ENCODE measurements at places on chromosomes 7 and 10. TPM values are rescaled to one million over a fixed set of nuclear protein-coding genes. Genes with fewer than 3 reads are reported as not detected.

Gene CALML5
- total RNA-seq = not detected

Gene HEPACAM2
- total RNA-seq = not detected

Gene FAM237B
- not detected for total RNA-seq

DNA sequence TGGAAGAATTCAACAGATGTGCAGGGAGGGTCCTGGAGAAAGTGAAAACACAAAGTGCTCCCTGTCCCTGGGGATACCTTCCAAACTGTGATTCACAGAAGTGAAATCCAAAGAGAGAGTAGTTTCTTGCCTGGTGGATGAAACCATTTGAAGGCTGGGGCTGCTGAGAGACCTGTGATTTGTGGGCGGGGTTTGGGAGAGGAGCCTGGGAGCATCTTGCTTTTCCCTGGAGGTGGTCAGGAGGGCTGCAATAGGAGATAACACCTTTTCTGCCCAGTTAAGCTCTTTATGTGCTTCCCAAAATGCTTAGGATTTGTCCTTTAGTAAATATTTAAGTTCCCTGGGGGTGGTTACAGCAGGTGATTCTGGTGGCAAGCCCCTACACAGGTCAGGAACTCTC is 105.3 kb upstream of the TPK1 start:
- no peak overlapping the region for H3K27ac ChIP-seq
- H3K27me3 ChIP-seq = no peaks in the 10 kb centered on the region
- H3K4me1 ChIP-seq = no peaks in the 10 kb centered on the region
- no peak overlapping the region for H3K4me3 ChIP-seq
- DNase-seq = no peak
- H3K36me3 ChIP-seq = no peaks in the 10 kb centered on the region

DNA sequence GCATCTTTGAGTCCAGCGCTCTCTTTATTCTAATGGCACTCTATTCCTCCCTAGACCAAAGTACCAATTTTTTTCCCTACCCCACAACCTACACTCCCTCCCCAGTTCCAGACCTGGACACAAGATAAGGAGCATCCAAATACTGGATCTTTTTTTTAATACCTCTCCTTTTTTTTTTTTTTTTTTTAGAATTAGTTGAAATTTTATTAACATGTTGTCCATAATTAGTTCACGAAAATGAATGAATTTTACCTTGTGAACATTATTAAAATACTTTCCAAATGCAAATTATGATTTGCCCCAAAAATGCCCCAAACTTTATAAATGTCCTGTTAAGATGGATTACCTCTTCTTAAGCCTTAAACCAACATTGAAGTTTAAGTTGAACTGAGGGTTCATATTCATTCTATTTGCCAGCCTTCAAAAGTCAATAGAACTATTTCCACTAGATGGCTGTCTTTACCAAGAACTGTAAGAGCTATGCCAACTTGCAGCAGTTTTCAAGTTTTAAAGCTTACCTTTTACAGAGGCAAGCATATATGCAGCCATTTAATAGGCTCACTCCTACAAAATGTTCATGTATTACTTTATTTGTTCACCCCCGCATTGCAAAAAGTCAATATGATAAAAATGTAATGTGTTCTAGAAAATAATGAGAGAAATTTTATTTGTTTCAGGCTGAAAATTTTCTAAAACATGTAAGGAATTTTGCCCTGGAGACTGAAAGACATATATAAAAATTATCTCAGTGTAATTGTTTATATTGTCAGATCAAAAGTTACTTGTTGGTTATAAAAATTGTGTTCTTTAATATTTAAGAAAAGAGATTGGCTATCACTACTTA is 39.7 kb upstream of the TNKS2 start:
- no peaks in the 10 kb centered on the region for H3K4me1 ChIP-seq
- no peaks in the 10 kb centered on the region for H3K36me3 ChIP-seq
- no peak for DNase-seq

DNA sequence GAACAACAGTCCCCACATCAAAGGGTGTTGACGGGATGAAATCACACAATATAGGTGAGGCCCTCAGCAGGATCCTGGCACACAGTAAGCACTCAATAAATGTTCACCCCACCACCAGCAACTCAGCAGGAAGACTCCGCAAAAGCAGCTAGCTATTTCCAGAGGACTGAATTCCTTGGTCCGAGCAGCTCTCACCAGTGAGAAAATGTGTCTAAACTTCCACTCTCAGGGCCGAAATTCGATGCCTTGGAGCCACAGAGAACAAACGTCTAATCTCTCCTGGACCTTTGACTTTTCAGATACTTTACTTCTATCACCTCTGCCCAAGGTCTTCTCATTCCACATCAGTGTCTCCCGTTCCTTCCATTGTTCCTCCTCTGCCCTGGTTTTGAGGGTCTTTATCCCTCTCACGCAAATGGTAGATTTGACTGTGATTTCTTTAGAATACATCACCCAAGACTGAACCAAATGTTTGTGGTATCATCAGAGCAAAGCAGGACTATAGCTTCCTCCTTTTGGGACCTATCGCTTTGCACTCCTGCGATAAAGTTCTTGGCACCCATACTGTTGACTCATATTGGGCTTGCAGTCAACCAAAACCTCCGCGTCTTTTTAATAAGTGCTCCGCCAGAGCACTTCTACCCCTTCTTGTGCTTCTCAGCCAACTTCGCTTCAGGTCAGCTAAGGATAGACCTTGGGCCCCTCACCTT is 903 bp upstream of the NT5C2 start:
- peak; percentile 21 for DNase-seq
- peaks cover 27% of the 10 kb centered on the region for H3K4me1 ChIP-seq
- no peaks in the 10 kb centered on the region for H3K36me3 ChIP-seq

- H3K36me3 ChIP-seq = no peaks in the 10 kb centered on the region
- H3K27ac ChIP-seq = no peak overlapping the region
- H3K27me3 ChIP-seq = no peaks in the 10 kb centered on the region
- no peak for DNase-seq
- H3K4me1 ChIP-seq = no peaks in the 10 kb centered on the region
Observed at GRCh38 chr7:69184339-69184738, 413.9 kb upstream of the AUTS2 start.

DNA sequence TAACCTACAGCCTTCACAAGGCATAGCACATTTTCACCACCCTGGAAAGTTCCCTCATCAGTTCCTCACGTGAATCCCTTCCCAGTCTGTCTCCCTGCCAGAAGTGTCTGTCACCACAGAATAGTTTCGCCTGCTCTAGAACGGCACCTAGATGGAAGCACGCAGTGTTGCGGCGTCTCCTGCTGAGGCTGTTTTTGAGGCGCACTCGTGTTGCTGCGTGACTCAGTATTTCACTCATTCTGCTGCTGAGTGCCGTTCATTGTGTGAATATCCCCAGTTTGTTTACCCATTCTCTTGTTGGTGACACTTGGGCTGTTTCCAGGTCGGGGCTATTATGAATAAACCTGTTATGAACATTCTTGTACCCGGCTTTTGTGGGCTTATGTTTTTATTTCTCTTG is 12.8 kb downstream of the NOS3 start:
- no peak overlapping the region for H3K27ac ChIP-seq
- no peaks in the 10 kb centered on the region for H3K27me3 ChIP-seq
- no peaks in the 10 kb centered on the region for H3K4me1 ChIP-seq
- no peak for DNase-seq

DNA sequence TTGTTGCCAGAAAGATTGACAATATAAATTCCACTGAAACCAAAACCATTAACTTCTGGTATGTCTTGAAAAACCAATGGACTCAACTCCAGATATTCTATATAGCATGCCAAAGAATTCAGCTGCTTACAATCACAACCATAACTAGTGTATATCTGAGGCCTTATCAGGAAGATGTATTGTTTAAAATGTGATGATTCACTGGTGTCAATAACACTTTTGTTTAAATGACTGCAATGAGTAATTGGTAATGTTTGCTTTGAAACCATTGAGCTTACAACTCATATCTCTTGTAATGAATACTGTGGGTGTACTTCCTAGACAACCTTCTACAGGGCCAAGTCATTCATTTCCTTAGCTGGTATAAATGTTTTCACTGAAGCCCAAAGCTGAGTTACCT is 727.9 kb upstream of the KCND2 start:
- H3K27ac ChIP-seq = no peak overlapping the region
- no peaks in the 10 kb centered on the region for H3K4me1 ChIP-seq
- DNase-seq = no peak

DNA sequence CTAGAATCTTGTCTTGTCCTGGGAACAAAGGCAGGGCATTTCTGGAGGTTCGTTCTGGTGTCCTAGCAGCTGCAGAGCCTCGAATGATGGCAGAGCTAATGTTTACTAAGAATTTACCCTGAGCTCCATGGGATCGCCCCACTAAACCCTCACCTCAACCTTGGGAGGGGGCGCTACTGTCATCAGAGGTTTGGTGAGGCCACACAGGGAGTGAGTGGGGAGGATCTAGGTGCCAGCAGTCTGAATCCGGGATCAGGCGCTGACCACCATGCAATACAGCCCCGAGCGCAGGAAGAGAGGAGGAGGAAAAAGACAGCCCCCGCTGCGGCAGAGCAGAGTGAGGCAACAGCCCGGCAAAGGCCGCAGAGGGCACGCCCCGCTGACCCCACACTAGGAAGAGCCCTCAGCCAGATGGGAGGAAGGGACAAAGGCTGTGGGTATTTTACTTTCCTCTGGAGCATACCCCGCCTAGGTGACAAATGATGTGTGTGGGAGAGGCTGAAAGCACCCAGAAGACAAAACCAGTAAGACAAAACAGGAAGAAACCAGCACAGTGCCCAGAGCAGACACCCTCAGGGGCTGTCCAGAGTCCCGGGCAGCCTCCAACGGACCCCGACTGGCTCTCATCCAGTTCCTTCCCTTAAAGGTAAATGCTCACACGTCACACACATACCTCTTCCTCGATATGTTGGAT is 103.5 kb downstream of the FAM53B start:
- DNase-seq = peak; percentile 67
- H3K36me3 ChIP-seq = no peaks in the 10 kb centered on the region
- H3K4me3 ChIP-seq = no peak overlapping the region
- peak overlapping the region; percentile 84 for H3K27ac ChIP-seq

- no peaks in the 10 kb centered on the region for H3K36me3 ChIP-seq
- no peaks in the 10 kb centered on the region for H3K27me3 ChIP-seq
- peak overlapping the region; percentile 73 for H3K27ac ChIP-seq
- peaks cover 91% of the 10 kb centered on the region for H3K4me1 ChIP-seq
Observed at GRCh38 chr10:119365773-119366599, 158.6 kb downstream of the GRK5 start.

DNA sequence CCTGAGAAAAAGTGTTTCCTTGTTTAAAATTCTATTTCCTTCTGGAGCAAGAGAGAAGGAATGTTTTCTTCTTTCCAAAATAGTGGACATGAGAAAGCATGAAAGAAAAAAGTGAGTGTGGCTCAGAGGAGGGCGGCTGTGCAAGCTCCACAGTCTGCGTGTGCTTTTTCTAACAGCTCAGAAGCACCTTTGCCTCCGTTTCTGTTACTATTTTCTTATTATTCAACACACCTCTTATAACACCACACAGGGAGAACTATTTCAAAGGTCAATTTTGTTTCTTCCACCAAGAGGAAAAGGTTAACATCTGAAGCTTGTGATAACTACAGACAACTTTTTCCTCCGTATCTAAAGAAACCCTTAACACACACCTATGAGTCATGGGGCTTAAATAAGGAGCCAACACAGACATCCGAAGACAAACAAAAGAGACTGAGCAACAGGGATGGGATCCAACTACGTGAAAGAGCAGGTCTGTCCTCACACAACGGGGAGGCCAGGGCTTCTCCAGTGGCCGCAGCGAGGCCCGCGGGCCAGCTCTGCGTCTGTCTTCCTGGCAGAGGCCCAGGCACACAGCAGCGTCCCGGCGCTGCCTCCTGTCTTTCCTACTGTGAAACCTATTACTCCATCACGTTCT is 36.2 kb upstream of the NCAPG2 start:
- peaks cover 61% of the 10 kb centered on the region for H3K36me3 ChIP-seq
- H3K4me1 ChIP-seq = no peaks in the 10 kb centered on the region
- H3K27me3 ChIP-seq = no peaks in the 10 kb centered on the region
- H3K4me3 ChIP-seq = no peak overlapping the region
- DNase-seq = no peak

- DNase-seq = no peak
- H3K27me3 ChIP-seq = no peaks in the 10 kb centered on the region
- H3K4me1 ChIP-seq = peaks cover 10% of the 10 kb centered on the region
- H3K36me3 ChIP-seq = no peaks in the 10 kb centered on the region
- H3K27ac ChIP-seq = peak overlapping the region; percentile 99
Observed at GRCh38 chr10:73998623-73998928, 660 bp downstream of the VCL start.

- no peak overlapping the region for H3K4me3 ChIP-seq
- H3K36me3 ChIP-seq = no peaks in the 10 kb centered on the region
- H3K4me1 ChIP-seq = no peaks in the 10 kb centered on the region
- DNase-seq = no peak
- H3K27me3 ChIP-seq = no peaks in the 10 kb centered on the region
Observed at GRCh38 chr7:25149836-25150235, 24.8 kb upstream of the CYCS start.

DNA sequence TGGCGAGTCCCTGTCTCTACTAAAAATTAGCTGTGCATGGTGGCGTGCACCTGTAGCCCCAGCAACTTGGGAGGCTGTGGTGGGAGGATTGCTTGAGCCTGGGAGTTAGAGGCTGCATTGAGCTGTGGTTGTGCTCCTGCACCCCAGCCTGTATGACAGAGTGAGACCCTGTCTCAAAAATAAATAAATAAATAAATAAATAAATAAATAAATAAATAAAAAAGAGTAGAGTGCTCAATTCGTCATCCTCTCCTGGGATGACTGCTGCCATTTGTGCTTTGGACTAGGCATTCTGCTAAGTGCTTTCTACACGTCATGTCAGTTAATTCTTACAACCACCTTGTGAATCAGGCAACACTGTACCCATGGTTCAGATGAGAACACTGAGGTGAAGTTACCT is 130.6 kb downstream of the DOCK1 start:
- no peak for DNase-seq
- no peak overlapping the region for H3K27ac ChIP-seq
- H3K27me3 ChIP-seq = no peaks in the 10 kb centered on the region
- no peaks in the 10 kb centered on the region for H3K4me1 ChIP-seq
- no peak overlapping the region for H3K4me3 ChIP-seq

DNA sequence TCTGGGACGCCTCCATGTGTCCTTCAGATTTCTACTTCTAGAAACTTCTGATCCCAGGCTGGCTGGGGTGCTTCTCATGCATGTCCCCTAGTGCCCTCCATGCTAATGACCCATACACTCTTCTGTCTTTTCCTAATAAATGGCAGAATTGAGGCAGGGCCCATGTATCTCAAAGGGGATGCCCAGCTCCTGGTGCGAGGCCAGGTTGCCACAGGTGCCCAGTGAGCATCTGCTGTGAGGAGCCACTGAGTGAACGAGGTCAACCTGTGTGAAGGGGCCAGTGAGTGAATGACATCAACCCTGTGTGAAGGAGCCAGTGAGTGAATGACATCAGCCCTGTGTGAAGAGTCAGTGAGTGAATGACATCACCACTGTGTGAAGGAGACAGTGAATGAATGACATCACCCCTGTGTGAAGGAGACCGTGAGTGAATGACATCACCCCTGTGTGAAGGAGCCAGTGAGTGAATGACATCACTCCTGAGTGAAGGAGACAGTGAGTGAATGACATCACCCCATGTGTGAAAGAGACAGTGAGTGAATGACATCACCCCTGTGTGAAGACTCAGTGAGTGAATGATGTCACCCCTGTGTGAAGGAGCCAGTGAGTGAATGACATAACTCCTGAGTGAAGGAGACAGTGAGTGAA is 478.9 kb downstream of the PTPRN2 start:
- no peak overlapping the region for H3K27ac ChIP-seq
- H3K27me3 ChIP-seq = no peaks in the 10 kb centered on the region
- no peak for DNase-seq
- H3K4me3 ChIP-seq = no peak overlapping the region
